ENCODE measurements at places on chromosomes 11 and 22.

GRCh38 chr11:111851636-111852035, 19.7 kb downstream of the ALG9 start:
- no peak for DNase-seq

DNA sequence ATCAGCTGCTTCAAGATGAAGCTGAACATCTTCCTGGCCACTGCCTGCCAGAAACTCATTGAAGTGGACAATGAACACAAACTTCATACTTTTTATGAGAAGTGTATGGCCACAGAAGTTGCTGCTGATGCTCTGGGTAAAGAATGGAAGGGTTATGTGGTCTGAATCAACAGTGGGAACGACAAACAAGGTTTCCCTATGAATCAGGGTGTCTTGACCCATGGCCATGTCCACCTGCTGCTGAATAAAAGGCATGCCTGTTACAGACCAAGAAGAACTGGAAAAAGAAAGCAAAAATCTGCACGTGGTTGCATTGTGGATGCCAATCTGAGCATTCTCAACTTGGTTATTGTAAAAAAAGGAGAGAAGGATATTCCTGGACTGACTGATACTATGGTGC, 22.2 kb upstream of the BIRC3 start:
- no peak for DNase-seq

DNA sequence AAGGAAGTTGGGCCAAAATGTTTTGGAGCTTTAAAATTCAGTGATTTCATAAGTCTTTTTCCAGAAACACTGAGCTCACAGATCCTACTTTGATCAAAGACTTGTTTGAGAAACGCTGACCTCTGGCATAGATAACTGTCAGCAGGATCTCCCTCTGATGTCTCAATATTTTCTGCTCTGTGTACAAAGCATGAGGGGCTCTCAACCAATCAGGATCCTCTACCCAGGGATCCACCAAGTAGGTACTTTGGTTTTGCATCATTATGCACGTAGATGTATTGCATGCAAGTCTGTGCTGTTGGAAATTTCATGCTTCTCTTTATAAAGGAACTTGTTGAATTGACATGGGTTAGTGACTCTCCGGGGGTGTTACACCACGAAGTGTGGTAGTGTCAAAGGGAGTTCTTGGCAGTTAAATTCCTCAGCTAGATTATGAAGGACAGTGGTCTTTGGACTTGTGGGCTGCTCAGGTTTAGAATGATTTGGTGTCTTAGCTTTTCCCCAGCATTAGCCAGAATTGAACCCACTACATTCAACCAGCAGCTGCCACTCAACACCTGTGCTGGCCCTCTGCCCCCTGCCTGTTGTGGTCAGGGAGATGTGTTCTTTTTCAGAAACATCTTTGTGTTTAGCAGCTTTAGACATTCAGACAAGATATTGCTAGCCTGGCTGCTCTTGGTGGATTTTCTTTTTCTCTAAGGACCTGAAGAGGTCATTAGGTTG, 1.7 kb upstream of the DIXDC1 start:
- DNase-seq = no peak

DNA sequence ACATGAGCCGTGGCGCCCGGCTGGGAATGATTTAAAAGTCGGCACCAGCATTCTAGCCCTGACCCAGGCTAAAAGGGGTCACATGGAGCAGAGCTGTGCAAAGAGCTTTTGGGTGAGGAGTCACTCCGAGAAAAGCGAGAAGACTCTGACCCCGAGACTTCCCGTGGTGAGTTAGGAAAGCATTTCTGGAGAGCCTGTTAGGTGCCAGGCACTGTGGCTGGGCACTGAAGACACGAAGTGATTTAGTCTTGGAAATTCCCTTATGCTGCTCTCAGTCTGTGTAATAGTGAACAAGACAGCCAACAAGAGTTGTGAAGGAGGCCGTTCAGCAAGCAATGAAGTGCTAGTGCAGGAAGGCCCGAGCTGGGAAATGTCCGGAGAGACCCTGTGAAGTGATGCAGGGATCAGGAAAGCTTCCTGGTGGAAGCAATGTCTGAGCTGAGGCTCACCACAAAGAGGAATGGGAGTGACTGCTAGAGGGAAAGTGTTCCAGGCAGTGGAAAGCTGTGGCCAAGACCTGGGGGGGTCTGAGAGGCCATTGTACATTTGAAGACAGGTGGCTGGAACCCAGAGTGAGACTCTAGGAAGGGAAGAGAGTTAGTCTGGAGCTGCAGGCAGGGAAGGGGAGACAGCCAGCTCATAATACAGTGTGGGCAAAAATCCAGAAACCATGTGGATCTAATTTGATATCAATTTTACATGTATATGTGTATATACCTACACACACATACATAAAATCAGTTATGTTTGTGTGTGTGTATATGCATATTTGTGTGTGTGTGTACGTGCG, 31.6 kb downstream of the MARK2 start:
- DNase-seq = no peak

GRCh38 chr11:108752297-108752751, 87.5 kb downstream of the DDX10 start:
- no peak for DNase-seq

DNA sequence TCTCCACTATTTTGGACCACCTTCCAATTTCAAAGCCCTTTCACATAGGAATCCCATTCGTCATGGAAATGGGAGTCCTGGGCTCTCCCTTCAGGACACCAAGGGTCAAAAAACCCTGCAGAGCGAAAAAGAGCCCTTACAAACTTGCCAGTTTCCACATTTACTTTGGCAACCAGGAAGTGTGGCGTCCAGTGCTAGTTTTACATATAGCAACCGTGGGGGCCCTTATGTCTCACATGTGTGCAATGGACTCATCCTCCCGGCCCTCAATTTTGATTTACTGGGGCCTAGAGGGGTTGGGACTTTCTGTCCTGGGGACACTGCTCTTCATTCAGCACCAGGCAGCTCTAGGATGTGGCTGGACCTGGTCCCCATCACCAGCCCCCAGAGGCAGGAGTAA, 33.7 kb downstream of the DAGLA start:
- DNase-seq = no peak

GRCh38 chr11:116356451-116356850, 416.3 kb downstream of the BUD13 start:
- DNase-seq = no peak

- no peak for DNase-seq
Observed at GRCh38 chr11:127218275-127218608, 217.7 kb upstream of the KIRREL3 start.

DNA sequence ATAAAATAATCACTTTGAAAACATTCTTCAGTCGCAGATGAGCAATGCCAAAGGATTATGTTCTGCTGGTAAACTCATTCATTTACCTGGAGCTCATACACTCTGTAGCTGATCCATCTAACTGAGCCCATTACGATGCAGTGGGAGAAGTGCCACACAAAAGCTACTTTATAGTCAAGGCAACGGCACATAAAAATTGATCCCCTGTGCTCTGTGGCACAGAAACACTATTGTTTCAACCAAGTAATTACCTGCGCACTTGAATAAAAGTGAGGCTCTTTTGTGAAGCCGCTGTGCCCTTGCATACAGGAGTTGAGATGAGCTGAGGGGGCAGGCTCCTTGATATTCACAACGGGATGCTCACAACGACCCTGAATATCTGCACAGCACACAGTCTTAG, 7.2 kb downstream of the DKK3 start:
- no peak for DNase-seq

DNA sequence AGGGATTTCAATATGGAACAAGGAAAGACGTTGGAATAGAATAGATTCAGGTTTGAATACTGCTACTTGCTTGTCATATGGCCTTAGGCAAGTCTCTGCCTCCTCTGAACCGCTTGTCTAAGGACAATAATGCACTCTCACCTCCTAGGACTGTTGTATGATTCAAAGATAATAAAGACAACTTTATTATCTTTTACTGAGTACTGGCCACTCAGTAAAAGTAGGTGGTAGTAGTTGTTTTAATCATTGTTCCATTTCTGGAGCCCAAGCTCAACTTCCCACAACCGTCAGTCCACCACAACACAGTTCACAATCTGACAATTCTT, 134.2 kb downstream of the ME3 start:
- DNase-seq = no peak

DNA sequence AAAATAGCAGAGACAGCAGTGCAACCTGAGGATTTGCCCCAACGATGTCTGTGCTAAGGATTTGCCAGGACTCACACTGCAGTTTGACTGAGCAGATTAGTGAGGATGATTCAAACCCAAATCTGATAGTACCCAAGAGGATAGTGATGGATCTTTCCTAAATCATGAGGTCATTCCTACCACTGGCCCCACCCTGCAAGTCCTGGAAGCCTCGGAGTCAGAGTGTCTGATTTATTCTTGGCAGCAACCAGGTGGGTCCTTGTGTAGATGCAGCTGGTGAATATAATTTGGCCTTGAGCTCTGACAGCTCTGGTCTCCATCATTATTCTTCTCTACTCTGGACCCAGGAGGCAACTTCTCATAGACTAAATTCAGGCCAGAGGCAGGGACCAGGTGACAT, 179.3 kb upstream of the RAG2 start:
- no peak for DNase-seq

- peak; percentile 53 for DNase-seq
Observed at GRCh38 chr11:79066456-79067351, 374.1 kb downstream of the TENM4 start.

DNA sequence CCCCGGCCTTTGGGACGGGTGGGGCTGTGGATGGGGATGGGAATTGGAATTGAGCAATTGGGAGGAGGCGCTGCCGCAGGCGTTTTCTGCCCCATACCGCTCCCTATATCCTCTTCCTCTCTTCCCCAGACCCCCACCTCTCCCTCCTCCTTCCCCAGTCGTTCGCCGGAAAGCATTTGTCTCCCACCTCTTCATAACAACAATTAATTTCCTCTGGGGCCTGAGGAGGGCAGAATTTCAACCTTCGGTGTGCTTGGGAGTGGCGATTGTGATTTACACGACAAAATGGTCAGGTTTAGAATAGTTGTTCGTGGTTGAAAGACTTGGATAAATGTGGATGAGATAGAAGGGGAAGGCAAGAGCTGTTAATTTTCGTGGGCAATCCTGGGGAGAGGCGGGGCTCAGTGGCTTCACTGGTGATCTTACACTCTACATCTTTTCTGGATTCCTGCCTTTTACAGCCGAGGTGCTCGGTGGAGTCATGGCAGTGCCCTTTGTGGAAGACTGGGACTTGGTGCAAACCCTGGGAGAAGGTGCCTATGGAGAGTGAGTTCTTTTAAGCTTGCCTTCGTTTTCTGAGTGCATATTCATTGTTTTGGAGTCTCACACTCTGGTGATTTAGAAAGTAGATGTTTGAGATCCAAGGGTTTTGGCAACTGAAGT, 1.5 kb downstream of the CHEK1 start:
- peak; percentile 6 for DNase-seq

DNA sequence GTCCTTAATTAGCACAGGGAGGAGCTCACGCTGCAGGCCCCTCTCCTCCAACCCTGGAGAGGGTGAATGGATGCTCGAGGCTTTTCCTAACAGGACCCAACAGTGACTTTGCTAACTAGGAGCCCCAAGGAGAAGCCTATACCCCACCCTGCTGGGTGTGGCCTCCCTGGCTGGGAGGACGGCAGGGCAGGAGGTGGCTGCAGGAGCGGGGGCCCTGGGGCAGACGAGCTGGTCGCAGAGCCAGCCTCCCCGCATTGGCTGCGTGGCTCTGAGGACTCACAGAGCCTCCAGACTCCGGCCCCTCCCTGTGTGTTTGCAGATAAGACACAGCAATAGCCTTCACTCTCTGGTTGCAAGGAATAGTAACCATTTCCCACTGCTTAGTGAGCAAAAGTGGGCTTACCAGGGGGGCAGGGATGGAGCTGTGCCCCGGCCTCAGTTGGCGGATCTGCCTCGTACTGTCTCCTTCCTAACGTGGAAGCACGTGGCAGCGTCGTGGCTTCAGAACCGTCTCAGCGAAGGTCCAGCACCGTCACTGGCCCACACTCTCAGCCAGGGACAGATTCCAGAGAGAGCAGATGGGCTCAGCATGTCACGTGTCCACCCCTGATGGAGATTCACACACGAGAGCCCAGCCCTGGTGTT, 1087.5 kb downstream of the BRD1 start:
- DNase-seq = no peak

- DNase-seq = no peak
Observed at GRCh38 chr22:31584804-31585160, 77.2 kb downstream of the PISD start.

GRCh38 chr22:19648419-19648929, 65.8 kb upstream of the SEPTIN5 start:
- no peak for DNase-seq

DNA sequence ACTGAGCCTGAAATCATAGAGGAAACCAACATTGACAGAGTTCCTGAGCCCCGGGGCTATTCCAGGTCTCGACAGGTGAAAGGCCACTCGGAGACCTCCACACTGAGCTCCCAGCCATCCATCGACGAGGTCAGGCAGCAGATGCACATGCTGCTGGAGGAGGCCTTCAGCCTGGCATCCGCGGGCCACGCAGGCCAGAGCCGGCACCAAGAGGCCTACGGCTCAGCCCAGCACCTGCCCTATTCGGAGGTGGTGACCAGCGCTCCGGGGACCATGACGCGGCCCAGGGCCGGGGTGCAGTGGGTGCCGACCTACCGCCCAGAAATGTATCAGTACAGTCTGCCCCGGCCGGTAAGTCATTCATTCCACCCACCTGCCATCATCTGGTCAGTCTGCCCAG, 54.9 kb downstream of the C11orf91 start:
- no peak for DNase-seq

DNA sequence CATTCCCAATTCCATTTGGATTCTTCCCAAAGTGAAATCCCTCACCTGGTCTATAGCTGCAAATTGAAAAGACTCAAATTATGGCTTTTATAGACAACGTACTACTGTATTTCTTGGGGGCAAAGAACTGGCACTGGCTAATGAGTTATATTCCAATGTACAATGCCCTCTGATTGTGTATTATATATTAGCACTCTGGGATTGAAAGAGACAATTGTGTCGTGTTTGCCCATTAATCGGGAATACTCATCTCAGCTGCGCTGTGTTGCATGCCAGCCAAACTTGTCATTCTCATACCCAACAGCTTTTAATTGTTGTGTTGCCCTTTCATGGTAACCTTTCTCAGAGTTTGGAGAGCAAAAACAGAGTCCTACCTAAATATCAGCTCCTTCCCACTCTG, 55.0 kb upstream of the ZBTB44 start:
- peak; percentile 55 for DNase-seq

DNA sequence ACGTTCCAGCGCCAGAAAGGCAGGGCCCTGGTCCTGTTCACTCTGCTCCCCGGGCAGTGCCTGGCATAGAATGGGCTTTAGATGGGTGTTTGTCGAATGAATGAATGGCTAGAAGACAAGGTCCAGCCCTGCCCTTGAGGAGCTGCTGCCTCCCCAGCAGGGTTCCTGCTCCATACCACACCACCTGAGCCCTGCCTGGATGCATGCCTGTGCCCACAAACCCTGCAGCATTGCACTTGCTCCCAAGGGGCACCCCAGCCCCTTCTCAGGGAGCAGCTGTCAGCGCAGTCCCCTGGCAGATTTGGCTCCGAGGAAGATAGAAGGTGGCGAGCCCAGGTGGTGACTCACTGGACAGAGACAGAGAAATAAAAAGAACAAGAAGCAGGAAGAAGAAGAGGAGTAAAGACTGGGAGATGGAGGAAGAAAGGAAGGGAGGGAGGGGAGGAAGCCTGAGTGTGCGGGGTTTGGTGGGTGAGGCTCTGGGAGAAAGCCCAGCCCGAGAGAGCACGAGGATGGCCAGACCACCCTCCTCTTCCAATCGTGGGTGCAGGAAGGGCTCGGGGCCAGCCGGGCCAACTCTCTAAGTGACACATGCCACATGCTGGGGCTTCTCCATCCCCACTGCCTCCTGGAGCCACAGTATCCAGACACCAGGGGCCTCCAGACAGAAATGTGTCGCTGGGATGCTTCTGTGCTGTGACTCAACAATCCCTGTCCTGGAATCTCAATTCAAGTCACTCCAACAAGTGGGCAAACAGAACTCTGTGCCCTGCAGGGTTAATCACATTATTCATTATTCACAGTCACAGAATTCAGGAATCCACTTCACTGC, 1474.3 kb downstream of the BRD1 start:
- DNase-seq = no peak

GRCh38 chr11:35588627-35589026, 29.6 kb upstream of the FJX1 start:
- DNase-seq = peak; percentile 15

Measured in COLO829 (cell line).